ENCODE measurements at places on chromosomes 11 and 22.

- no peak overlapping the region for H3K4me3 ChIP-seq
- H3K36me3 ChIP-seq, result peaks cover 28% of the 10 kb centered on the region
- H3K27me3 ChIP-seq, result no peaks in the 10 kb centered on the region
- no peak overlapping the region for H3K27ac ChIP-seq
- DNase-seq, result no peak
These were observed 2.2 kb downstream of the PLCB3 start for GRCh38 chr11:64253481-64253880.

GRCh38 chr11:37519781-37520180 is 921.7 kb upstream of the RAG2 start:
- no peak for DNase-seq
- no peaks in the 10 kb centered on the region for H3K27me3 ChIP-seq

DNA sequence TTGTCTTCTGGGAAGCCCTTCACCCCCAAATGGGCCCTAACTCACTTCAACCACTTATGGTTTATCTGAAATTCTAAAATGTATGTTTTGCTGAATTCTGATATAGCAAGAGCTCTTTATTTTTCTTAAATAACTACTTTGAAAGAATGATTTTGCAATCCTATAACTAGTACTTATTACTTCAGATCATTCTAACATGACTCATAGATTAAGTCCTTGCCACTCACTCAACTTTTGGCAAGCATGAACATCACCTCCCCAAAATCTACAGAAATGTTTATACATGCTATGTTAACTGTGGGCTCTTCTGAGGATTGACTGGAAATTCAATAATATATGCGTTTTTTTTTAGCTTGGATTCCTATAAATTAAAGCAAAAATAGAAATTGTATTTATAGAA is 367.4 kb upstream of the FAT3 start:
- H3K27me3 ChIP-seq, result no peaks in the 10 kb centered on the region
- no peaks in the 10 kb centered on the region for H3K36me3 ChIP-seq
- H3K4me1 ChIP-seq, result no peaks in the 10 kb centered on the region
- no peak overlapping the region for H3K27ac ChIP-seq

DNA sequence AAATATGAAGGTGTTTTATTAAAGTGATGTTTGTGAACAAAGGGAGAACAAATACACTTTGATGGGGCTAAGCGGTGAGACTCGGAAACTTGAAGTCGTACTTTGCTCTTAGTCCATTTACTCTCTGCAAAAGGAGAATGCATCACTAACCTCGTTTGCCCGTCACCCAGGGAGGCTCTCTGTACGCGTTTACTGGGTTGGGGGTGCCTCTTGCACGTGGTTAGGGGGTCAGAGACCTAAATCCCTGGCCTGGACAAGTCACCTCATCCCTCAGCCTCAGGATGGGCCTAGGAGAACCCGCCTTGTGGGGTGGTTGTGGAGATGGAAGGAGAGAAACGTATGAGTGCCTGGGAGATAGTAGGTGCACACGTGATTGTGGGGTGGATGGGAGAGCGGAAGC is 803 bp upstream of the IFT27 start:
- DNase-seq, result no peak
- H3K36me3 ChIP-seq, result peaks cover 11% of the 10 kb centered on the region
- peak overlapping the region; percentile 9 for H3K4me3 ChIP-seq
- H3K27me3 ChIP-seq, result no peaks in the 10 kb centered on the region
- peaks cover 34% of the 10 kb centered on the region for H3K4me1 ChIP-seq

- H3K4me1 ChIP-seq, result peaks cover 29% of the 10 kb centered on the region
- H3K27me3 ChIP-seq, result peaks cover 18% of the 10 kb centered on the region
- peaks cover 33% of the 10 kb centered on the region for H3K36me3 ChIP-seq
- peak overlapping the region; percentile 66 for H3K4me3 ChIP-seq
- no peak for DNase-seq
These were observed 212 bp downstream of the HRAS start for GRCh38 chr11:535210-535518.

- no peaks in the 10 kb centered on the region for H3K36me3 ChIP-seq
- H3K27me3 ChIP-seq, result peaks cover 23% of the 10 kb centered on the region
- H3K4me3 ChIP-seq, result no peak overlapping the region
- no peaks in the 10 kb centered on the region for H3K4me1 ChIP-seq
These were observed 252.0 kb downstream of the CTTN start for GRCh38 chr11:70650075-70650909.

- H3K36me3 ChIP-seq, result no peaks in the 10 kb centered on the region
- H3K27me3 ChIP-seq, result no peaks in the 10 kb centered on the region
- H3K27ac ChIP-seq, result no peak overlapping the region
These were observed 520.7 kb downstream of the OPCML start for GRCh38 chr11:133011604-133012003.

DNA sequence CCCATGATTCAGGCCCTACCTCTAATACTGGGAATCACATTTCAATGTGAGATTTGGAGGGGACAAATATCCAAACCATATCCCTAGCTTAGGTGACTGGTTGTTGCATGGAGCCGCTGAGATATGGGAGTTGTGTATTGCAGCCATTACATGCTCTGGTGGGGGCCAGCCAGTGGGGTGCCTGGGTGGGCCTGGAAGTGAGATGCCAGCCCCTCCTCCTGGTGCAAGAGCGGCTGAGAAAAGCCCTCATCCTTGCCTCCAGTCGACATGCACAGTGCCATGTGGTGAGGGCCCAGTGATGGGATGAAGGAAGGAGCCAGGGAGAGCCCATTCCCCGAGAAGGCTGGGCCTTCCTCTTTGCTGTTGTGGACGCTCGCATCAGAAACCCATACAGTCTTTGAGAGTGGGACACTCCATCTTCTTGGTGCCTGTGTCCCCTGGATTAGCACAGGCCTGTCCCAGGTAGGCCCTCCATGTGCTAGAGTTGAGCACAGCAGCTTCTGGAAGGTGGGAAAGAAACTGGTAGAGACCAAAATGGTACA is 1043.0 kb downstream of the TBC1D22A start:
- no peak overlapping the region for H3K27ac ChIP-seq
- H3K4me3 ChIP-seq, result no peak overlapping the region
- H3K4me1 ChIP-seq, result no peaks in the 10 kb centered on the region
- no peaks in the 10 kb centered on the region for H3K36me3 ChIP-seq

DNA sequence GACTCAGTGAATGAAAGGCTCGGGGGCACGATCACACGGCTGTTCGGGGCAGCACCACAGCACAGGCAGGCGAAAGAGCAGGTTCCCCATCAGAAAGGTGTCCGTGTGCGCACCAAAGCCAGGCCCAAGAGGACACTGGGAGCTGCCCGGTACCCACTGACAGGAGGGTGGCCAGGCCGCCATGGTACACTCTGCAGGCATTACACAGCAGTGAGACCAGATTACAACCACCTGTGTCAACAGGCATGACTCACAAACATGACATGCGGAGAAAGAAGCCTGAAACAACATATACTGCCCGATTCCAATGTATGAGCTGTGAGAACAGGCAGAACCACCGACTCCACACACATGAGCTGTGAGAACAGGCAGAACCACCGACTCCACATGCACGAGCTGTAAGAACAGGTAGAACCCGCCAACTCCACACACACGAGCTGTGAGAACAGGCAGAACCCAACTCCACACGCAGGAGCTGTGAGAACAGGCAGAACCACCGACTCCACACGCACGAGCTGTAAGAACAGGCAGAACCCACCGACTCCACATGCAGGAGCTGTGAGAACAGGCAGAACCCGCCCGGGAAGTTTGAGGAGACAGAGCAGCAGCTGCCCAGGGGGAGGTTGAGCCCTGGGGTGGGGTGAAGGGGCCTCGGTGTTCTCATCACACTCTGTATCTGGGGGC is 32.6 kb downstream of the KIAA0930 start:
- peaks cover 8% of the 10 kb centered on the region for H3K4me1 ChIP-seq
- no peak overlapping the region for H3K27ac ChIP-seq
- DNase-seq, result peak; percentile 69
- no peaks in the 10 kb centered on the region for H3K27me3 ChIP-seq
- H3K36me3 ChIP-seq, result no peaks in the 10 kb centered on the region

GRCh38 chr11:102676084-102676483 is 29.5 kb downstream of the MMP27 start:
- no peaks in the 10 kb centered on the region for H3K4me1 ChIP-seq
- no peak overlapping the region for H3K27ac ChIP-seq
- no peaks in the 10 kb centered on the region for H3K36me3 ChIP-seq
- H3K4me3 ChIP-seq, result no peak overlapping the region

- H3K4me3 ChIP-seq, result no peak overlapping the region
- no peaks in the 10 kb centered on the region for H3K27me3 ChIP-seq
- DNase-seq, result no peak
- H3K4me1 ChIP-seq, result no peaks in the 10 kb centered on the region
- no peaks in the 10 kb centered on the region for H3K36me3 ChIP-seq
- H3K27ac ChIP-seq, result no peak overlapping the region
These were observed 632.6 kb upstream of the KIRREL3 start for GRCh38 chr11:127632976-127633680.

- no peaks in the 10 kb centered on the region for H3K4me1 ChIP-seq
- no peaks in the 10 kb centered on the region for H3K27me3 ChIP-seq
- H3K36me3 ChIP-seq, result no peaks in the 10 kb centered on the region
- no peak for DNase-seq
- H3K27ac ChIP-seq, result no peak overlapping the region
These were observed 435.5 kb downstream of the LUZP2 start for GRCh38 chr11:24932110-24933000.

DNA sequence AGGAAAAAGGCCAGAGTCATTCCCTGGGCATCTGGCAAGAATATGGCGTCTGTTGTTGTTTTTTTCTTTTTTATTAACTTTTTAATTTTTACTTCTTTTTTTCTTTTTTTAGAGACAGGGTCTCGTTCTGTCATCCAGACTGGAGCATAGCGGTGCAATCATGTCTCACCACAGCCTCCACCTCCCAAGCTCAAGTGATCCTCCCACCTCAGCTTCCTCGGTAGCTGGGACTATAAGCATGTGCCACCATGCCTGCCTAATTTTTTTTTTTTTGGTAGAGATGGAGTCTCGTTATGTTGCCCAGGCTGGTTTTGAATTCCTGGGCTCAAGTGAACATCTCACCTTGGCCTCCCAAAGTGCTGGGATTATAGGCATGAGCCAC is 54.0 kb upstream of the PRDM11 start:
- DNase-seq, result no peak
- peak overlapping the region; percentile 67 for H3K27ac ChIP-seq
- no peak overlapping the region for H3K4me3 ChIP-seq
- H3K27me3 ChIP-seq, result no peaks in the 10 kb centered on the region
- H3K36me3 ChIP-seq, result no peaks in the 10 kb centered on the region
- H3K4me1 ChIP-seq, result peaks cover 52% of the 10 kb centered on the region

- no peak overlapping the region for H3K27ac ChIP-seq
- H3K4me3 ChIP-seq, result no peak overlapping the region
- H3K36me3 ChIP-seq, result no peaks in the 10 kb centered on the region
- no peak for DNase-seq
These were observed 2.7 kb downstream of the GPR137 start for GRCh38 chr11:64288353-64288750.

- H3K4me3 ChIP-seq, result no peak overlapping the region
- H3K27me3 ChIP-seq, result no peaks in the 10 kb centered on the region
- no peak overlapping the region for H3K27ac ChIP-seq
- DNase-seq, result no peak
- no peaks in the 10 kb centered on the region for H3K36me3 ChIP-seq
These were observed 52.9 kb upstream of the AMOTL1 start for GRCh38 chr11:94715225-94715624.

DNA sequence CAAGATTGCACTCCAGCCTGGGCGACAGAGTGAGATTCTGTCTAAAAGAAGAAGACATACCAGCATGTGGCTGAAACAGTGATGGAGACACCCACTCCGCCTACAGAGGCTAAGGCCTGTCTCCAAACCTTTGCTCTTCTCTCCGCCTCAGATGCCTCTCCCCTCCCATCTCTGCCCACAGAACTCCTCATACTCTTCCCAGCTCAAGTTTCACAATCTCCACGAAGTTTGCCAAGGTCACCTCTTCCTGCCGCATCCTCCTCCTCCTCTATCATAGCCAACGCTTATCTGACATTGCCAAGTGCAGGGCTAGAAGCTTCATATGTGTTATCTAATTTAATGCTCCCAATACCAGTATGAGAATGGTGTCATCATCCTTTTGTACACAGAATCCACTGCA is 25.9 kb upstream of the FBLN1 start:
- no peak overlapping the region for H3K4me3 ChIP-seq
- H3K4me1 ChIP-seq, result no peaks in the 10 kb centered on the region
- DNase-seq, result no peak
- H3K27me3 ChIP-seq, result no peaks in the 10 kb centered on the region
- no peaks in the 10 kb centered on the region for H3K36me3 ChIP-seq

DNA sequence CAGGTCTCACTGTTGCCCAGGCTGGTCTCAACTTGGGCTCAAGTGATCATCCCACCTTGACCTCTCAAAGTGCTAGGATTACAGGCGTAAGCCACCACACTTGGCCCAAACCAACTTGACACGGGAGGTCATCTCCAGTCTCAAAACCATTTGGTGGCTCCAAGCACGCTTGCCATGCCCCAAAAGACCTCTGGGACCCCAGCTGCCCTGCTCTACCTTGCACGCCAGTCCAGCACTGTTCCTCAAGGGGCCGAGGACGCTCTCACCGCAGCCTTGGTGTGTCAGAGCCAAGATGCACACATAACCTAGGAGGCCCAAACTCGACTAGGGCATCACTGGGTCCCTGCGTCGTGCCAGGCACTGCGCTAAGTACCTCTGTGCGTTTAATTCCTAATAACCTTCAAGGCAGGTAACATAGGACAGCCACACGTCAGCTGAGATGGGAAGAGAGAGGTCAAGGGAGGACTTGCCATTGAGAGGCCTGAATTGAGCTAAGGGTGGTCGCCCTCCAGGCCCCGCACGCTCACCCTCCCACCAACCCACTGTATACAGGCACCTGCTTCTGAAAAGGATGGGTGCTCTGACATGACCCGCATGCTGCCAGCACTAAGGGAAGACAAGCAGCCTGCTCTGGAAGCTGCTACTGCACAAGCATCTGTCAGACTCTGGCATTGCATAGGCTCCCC is 4.6 kb upstream of the GAS2L1 start:
- DNase-seq, result no peak
- H3K27ac ChIP-seq, result no peak overlapping the region
- H3K36me3 ChIP-seq, result peaks cover 53% of the 10 kb centered on the region
- no peaks in the 10 kb centered on the region for H3K27me3 ChIP-seq
- peaks cover 13% of the 10 kb centered on the region for H3K4me1 ChIP-seq

GRCh38 chr22:28072066-28072465 is 153.0 kb upstream of the PITPNB start:
- no peaks in the 10 kb centered on the region for H3K36me3 ChIP-seq
- H3K4me3 ChIP-seq, result no peak overlapping the region
- no peak for DNase-seq
- H3K27me3 ChIP-seq, result no peaks in the 10 kb centered on the region
- H3K27ac ChIP-seq, result no peak overlapping the region

DNA sequence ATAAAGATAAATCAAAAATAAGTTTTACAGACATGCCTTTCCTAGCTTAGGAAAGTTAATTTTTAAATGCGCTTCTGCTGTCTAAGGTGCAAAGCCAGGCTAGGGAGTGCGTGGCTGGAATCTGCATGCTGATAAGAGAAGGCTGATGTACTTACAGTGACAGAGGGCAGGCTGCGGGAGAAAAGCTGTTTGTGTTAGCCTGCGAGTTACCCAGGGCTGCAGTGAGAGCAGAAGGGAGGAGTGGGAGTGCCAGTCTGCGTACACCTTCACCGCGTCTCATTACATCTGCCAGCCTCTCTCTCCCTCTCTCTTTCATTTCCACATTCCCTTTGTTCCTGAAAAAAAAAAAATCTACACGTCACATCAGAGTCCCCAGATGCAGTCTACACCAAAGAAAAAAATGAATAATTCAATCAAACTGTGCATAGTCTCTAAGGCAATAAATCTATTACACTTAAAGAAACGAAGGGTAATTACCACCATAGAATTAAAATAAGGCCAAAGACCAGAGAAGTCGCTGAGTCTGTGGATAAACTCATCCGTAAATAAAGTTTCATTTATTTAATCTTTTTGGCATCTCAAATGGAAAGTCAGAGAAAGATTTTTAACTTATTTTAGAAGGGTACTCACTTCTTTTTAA is 126.4 kb upstream of the C11orf58 start:
- no peak overlapping the region for H3K4me3 ChIP-seq
- H3K36me3 ChIP-seq, result no peaks in the 10 kb centered on the region
- DNase-seq, result no peak
- H3K4me1 ChIP-seq, result no peaks in the 10 kb centered on the region
